Fibroblast of skin of left biceps (primary cell): ENCODE measurements at places on chromosomes 6 and 20.
A peak's percentile ranks its signal among the peaks of the same experiment; 100 is the strongest.

DNA sequence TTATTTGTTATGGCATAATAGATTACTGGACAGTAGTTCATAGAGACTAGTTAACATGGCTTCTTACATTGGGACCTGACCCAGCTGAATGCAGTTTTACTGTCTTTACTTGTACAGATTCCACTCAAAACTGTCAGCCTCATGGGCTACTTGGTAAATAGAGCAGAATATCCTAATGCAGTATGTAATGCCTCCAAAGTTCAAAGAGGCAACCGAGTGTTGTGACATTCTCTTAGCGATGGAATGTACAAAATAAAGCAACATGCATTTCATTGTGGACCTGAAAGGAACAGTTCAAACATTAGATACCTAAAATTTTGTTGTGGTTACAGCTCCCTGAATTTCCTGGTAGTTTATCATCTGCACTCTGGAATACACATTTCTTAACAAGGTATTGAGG is 29.1 kb upstream of the RGS17 start:
- no peak for DNase-seq

- no peak for DNase-seq
Observed at GRCh38 chr6:56378507-56378906, 131.1 kb upstream of the COL21A1 start.

GRCh38 chr20:1535420-1536175 is 21.9 kb downstream of the SIRPD start:
- no peak for DNase-seq

GRCh38 chr20:11387189-11387754 is 530.4 kb upstream of the BTBD3 start:
- peak; percentile 50 for DNase-seq

GRCh38 chr6:150710236-150710635 is 110.6 kb downstream of the PLEKHG1 start:
- no peak for DNase-seq

DNA sequence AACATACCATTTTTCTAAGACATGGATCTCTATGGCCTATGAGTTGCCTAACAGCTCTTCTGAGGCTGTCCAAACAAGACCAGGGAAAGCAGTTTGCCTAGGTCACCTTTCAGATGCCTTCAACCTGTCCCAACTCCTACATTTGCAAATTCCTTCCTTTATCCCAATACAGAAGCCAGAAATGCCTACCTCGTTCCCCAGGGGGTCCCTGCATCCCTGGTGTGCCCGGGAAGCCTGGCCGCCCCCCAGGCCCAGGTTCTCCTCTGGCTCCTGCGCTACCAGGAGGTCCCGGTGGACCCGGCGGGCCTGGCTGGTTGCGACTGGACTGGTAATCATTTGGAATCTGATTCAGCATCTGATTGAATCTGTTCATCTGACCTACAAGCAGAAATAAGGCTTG is 115.9 kb downstream of the COL12A1 start:
- no peak for DNase-seq

DNA sequence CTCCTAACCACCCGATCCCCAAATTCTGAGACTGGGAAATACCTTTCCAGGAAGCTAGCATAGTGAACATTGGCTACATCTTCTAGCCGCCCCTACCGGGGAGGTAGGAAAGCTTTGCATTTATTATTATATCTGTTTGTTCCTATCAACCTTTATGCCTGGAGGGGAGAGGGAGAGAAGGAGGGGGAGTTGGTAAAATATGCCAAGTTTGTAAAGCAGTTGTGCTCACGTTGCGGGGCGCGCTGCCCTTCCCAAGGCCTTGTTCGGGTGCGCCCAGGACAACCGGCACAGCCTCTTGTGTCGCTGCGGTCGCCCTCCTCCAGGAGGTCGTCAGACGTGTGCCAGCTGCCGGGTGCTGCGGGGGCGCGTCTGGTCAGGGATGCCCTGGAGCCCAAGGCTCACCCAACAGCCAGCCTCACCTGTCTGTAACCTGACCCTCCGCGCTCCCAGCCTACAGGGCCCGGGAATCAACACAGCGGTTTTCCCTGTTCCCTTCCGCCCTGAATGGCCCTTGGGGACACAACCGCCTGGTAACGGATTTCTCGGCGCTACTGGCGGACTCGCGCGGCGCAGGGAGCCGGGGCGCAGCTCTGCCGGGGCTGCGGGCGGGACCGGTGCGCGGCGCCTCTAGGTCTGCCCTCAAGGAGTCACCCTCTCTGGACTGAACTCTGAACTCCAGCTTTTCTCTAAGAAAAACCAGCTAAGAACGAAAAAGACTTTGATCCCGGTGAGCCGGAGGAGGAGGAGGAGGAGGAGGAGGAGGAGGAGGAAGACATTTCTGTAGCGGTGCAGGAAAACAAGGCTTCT is 1.1 kb upstream of the OVOL2 start:
- no peak for DNase-seq

DNA sequence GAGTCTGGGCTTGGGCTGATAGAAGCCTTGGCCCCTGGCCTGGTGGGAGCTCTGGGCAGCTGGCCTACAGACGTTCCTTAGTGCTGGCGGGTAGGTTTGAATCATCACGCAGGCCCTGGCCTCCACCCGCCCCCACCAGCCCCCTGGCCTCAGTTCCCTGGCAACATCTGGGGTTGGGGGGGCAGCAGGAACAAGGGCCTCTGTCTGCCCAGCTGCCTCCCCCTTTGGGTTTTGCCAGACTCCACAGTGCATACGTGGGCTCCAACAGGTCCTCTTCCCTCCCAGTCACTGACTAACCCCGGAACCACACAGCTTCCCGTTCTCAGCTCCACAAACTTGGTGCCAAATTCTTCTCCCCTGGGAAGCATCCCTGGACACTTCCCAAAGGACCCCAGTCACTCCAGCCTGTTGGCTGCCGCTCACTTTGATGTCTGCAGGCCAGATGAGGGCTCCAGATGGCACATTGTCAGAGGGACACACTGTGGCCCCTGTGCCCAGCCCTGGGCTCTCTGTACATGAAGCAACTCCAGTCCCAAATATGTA is 957 bp upstream of the VEGFA start:
- DNase-seq: peak; percentile 93

- no peak for DNase-seq
Observed at GRCh38 chr6:165774903-165775601, 112.0 kb upstream of the PDE10A start.

- no peak for DNase-seq
Observed at GRCh38 chr6:51199733-51200260, 381.1 kb downstream of the TFAP2B start.

GRCh38 chr6:156868385-156868784 is 91.2 kb downstream of the ARID1B start:
- no peak for DNase-seq

- DNase-seq: no peak
Observed at GRCh38 chr6:119330520-119331113, 18.9 kb downstream of the MAN1A1 start.
